ENCODE measurements at places on chromosomes 4 and X.
A peak's percentile ranks its signal among the peaks of the same experiment; 100 is the strongest.

DNA sequence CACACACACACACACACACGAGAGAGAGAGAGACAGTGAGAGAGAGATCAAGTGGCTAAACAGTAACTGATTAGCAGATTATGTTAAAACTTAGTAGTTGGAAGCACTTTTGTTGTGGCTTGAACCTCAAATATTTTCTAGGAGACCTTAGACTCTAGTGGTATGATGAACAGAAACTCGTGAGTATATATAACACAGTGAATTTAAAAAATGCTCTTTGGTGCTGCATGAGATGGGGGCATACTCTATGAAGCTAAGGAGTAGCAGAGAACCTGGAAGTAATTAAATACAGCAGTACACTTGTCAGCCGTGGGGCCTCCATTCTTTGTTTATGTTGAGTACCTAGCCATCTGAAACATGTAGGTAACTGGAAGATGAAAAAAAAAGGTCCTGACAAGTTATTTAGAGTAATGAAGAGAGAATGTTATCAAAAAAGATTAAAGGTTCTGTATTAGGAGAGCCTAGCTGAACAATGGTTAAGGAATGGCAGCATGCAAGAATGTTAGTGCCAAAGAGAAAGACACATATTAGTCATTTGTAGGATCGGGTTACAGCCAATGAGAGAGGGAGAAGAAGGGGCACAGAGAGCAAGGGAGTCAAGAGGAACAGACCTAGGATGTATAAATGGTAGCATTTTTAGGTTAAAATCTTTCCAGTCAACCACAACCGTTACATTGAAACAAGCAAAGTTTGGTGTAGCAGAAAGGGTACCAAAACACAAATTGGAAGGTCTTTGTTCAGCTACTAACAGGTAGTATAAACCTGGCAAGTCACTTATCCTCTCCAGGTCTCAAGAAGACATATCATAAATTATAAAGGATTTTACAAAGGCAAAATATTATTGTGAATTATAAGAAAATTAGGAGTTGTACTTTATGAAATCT, 316.7 kb upstream of the DIPK2B start:
- no peak for DNase-seq

- DNase-seq = no peak
These were observed 25.8 kb upstream of the AMELX start for GRCh38 chrX:11267425-11267824.

DNA sequence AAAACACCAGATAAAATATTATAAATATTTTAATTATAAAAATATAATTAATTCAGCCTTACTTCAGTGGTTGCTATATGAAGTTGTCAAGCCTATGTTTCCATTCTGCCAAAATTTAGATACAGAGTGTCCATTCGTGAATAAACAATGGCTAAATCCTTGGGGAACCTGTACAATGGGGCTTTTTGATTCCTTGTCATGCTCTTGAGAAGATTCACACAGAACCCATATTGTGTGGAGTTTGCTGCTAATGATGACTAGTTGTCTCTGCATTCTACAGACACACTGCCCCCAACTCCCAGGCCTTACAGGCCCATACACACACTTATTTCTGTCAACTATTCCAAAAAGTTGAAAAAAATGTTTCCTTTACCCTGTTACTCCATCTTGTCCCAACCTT, 33.4 kb upstream of the MAGEC2 start:
- DNase-seq = no peak

- no peak for DNase-seq
These were observed 346.1 kb downstream of the GRXCR1 start for GRCh38 chr4:43238585-43238984.

DNA sequence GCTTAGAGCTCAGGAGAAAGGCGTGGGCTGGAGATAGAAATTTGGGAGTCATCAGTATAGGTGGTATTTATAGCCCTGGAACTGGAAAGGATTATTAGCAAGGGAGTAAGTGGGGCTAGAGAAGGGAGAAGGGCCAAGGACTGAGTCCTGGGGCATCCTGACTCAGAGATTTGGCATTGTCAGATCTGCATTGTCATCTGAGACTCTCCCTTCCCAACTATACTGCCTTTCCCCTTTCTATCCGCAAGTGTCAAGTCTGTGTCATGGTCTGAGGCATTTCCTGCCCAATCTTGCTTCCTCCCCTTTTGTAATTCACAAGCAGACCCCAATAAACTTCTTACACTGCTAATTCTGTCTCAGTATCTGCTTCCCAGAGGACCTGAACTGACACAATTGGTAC, 24.4 kb upstream of the SLC25A43 start:
- DNase-seq = no peak

GRCh38 chrX:150967786-150968185, 15.3 kb upstream of the HMGB3 start:
- no peak for DNase-seq

DNA sequence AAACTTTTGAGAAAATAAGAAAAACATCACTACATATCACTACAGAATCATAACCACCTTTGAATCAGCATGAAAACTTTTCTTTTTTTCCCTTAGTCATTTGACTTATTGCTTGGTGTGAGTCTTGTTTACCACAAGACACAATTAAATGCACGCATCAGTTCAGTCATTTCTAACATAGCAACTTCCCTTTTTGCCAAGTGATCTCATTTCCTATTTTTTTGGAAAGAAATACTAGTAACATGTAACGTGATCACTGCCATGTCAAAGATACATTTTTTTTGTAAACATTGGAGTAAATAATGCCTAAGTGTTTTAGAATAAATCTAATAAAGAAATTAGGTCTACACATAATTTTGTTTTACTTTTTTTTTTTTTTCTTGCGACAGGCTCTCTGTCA, 5.1 kb upstream of the CXCL8 start:
- no peak for DNase-seq

DNA sequence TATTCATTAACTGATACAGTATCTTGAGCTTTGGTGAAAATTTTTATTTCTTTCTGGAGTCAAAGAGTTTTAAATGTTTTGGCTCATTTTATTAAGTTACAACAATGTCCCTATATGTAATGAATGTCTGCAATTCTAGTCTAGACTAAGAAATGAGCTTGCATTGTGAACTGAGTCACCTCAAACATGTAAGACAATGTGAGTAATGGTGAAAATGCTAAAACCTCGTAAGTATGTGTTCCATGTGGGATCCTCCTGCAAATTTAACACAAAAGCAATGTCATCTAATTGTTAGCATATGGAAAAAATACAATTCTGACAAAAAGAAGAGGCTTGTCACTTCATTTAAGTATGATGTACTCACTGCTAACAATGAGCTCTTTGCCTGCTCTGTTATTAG, 480.5 kb upstream of the FSTL5 start:
- no peak for DNase-seq

GRCh38 chr4:101458473-101458872, 111.1 kb upstream of the PPP3CA start:
- DNase-seq = no peak

DNA sequence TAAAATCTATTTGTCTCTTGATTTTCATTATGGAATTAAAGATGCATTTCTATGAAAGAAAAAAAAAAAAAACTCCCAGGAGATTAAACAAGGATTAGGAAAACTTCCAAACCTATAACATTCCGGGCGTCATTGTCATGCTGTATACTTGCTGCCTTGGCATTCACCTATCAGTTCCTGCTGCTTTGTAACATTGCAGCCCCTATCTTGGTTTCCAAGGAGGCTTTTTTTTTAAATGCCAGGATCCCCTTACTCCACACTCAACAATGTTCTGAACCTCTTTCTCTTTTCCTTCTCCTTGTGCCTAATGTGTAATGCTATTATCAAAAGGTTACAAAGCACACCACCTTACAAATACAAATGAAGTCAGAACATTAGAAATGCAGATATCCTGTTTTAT, 20.5 kb upstream of the BEND4 start:
- no peak for DNase-seq

DNA sequence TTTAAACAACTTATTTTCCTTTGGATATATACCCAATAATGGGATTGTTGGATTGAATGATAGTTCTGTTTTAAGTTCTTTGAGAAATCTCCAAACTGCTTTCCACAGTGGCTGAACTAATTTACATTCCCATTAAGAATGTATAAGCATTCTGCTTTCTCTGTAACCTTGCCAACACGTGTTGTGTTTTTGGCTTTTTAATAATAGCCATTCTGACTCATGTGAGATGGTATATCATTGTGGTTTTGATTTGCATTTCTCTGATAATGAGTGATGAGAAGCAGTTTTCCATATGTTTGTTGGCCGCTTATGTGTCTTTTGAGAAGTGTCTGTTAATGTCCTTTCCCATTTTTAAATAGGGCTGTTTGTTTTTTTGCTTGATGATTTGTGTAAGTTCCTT, 155.6 kb upstream of the PITX2 start:
- DNase-seq = peak; percentile 80

- no peak for DNase-seq
These were observed 44.4 kb downstream of the VCX2 start for GRCh38 chrX:8126648-8127047.

DNA sequence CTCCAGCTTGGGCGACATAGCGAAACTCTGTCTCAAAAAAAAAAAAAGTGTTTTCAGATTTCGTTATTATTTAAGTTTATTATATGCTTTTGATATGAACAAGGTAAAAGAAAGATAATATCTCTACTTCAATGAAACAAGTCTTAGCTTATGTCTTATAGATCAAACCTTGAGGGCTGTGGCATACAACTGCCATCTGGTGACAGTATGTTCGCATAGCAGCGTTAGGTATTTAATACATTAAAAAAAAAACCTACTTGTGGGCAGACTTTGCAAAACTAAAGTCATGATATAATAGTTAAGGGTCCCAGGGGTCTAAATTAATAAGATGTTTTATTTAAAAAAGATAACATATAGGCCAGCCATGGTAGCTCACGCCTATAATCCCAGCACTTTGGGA, 161.2 kb upstream of the AMOT start:
- no peak for DNase-seq

- DNase-seq = no peak
These were observed 67.1 kb downstream of the MED28 start for GRCh38 chr4:17681281-17682221.

- DNase-seq = no peak
These were observed 1.2 kb upstream of the TMEM144 start for GRCh38 chr4:158208963-158209640.

DNA sequence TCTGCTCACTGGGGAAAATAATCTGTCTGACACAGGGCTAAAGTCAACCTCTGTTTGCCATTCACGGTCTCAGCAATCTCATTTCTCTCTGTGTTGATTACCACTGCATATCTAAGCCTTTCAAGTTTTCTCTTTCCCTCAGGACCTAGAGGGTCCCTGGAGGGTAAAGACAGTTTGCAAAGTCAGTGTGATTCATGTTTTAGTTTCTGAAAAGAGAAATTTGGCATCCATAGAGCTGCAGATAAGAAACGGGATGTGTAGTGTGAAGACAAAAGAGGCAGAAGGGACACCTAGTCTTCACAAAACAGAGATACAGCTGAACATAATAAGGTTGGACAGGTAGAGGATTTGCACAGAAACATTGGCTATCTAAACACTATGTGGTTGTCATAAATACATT, 34.5 kb upstream of the KDR start:
- DNase-seq = no peak

- DNase-seq = no peak
These were observed 34.1 kb downstream of the ADH5 start for GRCh38 chr4:99054428-99054994.

DNA sequence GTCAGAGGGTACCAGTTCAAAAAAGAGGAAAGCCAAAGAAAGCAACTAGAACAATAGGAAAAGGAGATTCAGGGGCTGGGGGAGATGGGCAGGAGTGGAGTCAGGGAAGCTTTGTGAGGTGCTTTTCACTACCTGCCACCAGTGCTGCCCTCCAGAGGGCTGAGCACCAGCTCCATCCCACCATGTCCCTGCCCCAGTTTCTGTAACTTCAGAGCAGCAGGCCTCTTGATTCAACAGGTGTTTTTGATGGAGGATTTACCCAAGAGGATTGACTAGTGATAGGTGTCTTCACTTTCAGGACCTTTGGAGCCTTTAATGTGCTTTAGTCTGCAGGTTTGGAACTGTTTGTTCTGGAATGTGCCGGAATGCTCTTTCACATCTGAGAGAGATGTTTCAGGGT, 12.1 kb downstream of the KIT start:
- DNase-seq = no peak

GRCh38 chr4:20297783-20298182, 46.1 kb downstream of the SLIT2 start:
- peak; percentile 90 for DNase-seq

- DNase-seq = no peak
These were observed 94.6 kb downstream of the PAPSS1 start for GRCh38 chr4:107625391-107625902.

DNA sequence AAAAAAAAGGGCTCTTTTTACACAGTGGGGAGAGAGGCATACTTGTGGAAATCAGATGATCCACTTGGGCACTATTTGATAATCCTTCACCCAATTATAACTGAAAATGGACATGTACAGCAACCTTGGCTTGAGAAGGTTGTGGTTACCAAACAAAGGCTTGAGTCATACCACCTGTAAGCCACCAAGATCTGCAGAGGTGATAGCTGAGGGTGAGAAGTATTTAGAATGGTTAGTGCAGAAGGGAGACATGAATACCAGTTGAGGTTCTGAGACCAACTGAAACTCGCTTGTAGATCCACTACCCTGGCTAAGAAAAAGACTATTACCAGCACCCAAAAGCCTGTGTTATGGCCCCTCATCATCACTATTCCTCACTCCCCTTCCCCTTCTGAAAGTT, 614.0 kb downstream of the STIM2 start:
- no peak for DNase-seq

- no peak for DNase-seq
These were observed 250.5 kb downstream of the TMEM47 start for GRCh38 chrX:34406580-34406979.

DNA sequence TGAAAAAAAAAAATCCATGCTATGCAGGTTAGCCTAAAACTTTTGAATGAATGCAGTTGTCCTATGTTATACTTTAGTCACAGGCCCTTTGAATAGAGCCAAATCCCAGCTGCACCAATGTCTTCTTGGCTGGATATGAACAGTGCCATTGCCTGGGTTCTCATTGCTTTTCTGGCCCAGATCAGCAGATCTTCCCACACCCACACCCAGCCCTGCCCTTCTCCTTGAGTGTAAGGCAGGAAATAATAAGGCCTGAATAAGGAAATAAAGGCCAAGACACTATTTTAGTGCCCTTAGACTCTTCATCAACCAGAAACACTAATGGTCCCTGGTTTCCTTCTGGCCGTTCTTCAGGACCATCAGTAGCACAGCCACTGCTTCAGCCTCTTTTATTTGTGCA, 66.6 kb downstream of the USP38 start:
- no peak for DNase-seq

GRCh38 chr4:56799824-56800756, 21.4 kb downstream of the SPINK2 start:
- DNase-seq = peak; percentile 96

Data from muscle of back (tissue), 13 donors.